ENCODE measurements at places on chromosomes 5 and 9.

DNA sequence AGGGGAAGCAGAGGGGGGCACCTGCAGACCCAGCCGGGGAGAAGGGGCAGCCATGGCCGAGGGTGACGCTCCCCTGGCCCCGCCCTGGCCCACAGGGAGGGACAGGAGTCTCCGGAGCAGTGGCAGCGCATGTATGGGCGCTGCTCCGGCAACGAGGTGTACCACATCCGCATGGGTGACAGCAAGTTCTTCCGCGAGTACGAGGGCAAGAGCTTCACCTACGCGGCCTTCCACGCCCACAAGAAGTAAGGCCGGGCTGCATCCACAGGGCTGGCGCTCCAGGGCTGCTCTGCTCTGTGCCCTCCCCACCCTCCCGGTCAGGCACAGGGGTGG is 68.2 kb downstream of the KCNT1 start:
- DNase-seq, result no peak

GRCh38 chr5:61523073-61523472 is 191.0 kb downstream of the ZSWIM6 start:
- no peak for DNase-seq

GRCh38 chr5:140044041-140044440 is 942 bp upstream of the NRG2 start:
- DNase-seq, result no peak

- DNase-seq, result no peak
Measured at GRCh38 chr9:16245756-16246440, 624.6 kb downstream of the BNC2 start.

DNA sequence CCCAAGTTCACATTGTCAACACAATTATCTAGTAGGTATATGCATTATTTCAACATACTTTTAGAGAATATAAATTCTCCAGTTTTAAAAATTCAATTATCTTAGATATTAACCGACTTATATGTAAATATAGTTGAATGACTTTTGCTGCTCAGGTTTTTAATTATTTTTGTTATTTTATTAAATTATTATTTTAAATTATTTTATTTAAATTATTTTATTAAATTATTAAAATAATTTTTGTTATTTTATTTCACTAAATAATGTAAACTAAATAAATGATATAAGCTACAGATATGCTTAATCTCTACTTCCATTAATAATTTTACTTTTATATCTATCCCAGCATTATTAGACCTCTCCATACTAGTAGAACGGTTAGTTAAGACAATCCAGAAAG is 544.3 kb upstream of the ARRDC3 start:
- no peak for DNase-seq

- DNase-seq, result no peak
Measured at GRCh38 chr5:152306386-152306785, 98.7 kb downstream of the NMUR2 start.

- no peak for DNase-seq
Measured at GRCh38 chr5:136772491-136772890, 407.1 kb upstream of the TRPC7 start.

DNA sequence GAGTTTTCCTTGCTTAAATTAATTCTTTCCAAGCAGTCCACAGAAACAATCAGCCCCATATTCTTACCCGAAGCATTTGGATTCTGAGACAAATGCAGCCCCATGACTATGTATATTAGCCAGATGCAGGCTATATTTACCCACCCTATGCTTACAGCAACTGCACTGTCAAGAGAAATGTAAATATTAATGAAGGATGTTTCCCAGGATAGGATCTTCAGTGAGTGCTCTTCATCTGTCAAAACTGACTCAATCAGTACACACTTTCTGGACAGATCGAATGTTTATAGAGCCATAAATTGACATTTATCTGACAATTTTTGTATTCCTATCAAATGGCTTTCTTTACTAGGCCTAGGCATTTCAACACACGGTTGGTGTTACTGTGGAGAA is 725.3 kb upstream of the SEMA6A start:
- DNase-seq, result no peak

DNA sequence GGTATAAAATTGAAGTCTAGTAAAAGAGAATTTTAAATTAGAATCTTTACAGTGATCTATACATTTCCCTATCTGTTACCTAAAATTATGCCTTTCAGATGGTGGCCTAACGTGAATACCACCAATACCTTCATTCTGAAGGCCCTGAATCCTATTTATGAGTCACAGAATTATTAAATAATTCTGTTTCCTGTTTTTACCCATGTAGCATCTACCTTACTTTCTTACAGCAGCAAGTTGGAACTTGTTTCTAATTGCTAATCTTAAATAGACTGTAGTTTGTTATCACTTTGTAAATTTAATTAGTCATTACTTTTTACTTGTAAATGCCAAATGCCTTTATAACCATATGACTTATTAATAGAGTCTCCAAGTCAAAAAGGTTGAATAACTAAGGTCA is 135.0 kb downstream of the PDE4D start:
- DNase-seq, result no peak

DNA sequence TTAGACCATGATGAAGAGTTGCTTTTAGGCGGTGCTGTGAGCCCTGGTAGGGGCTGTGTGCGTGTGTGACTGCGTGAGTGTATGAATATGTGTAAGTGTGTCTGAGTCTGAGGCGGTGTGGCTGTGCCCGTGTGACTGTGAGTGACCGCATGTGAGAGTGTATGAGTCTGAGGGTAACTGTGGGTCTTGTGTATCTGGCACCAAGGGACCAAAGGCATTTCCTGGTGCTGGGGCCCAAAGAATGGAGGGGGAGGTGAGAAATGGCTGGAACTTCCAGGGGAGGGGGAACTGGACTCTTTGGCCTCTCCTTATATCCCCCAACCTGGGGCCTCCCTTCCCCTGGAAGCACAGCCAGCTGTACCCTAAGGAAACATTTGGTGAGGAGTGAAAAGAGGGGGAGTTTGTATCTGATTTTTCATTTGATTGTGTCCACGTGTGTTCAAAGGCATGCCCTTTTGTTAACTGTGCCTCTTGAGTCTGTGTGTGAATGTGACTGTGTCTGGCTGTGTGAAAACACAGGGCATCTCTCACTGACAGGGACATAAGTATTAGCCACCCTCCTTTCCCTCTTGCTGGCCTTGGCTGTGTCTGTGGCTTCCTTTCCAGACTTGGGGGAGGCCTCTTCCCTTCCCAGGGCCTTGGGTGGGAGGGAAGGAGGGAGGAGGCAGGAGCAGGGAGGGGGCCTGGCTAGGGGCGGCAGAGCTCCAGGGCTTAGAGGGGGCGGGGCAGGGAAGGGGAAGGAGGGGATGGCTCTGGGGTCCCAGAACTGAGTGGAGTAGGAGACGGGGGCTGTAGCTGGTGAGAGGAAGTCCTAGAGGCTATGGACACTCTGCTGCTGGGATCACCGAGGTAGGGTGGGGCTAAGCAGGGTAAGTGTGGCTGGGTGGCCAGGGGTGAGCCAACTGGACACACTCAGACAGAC is 1.4 kb downstream of the IL11RA start:
- DNase-seq, result no peak

DNA sequence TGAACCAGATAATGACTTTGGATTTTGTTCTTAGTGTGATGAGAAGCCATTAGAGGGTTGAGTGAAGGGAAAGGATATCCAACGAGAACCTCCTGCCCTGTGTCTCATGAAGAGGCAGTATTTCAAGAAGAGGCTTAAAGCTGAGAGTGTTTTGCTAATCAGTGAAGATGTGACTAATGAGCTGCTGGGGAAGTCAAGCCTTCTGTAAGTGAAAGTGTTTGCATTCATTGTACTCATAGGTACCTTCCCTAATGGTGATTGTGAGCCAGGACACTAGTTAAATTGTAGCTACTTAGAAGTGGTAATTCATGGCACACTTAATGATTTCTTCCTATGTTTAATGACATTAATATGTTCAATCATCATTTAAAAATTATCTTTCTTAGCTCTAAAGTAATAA is 23.7 kb downstream of the PIP5K1B start:
- no peak for DNase-seq

GRCh38 chr5:172835290-172835993 is 1.4 kb downstream of the ERGIC1 start:
- no peak for DNase-seq

DNA sequence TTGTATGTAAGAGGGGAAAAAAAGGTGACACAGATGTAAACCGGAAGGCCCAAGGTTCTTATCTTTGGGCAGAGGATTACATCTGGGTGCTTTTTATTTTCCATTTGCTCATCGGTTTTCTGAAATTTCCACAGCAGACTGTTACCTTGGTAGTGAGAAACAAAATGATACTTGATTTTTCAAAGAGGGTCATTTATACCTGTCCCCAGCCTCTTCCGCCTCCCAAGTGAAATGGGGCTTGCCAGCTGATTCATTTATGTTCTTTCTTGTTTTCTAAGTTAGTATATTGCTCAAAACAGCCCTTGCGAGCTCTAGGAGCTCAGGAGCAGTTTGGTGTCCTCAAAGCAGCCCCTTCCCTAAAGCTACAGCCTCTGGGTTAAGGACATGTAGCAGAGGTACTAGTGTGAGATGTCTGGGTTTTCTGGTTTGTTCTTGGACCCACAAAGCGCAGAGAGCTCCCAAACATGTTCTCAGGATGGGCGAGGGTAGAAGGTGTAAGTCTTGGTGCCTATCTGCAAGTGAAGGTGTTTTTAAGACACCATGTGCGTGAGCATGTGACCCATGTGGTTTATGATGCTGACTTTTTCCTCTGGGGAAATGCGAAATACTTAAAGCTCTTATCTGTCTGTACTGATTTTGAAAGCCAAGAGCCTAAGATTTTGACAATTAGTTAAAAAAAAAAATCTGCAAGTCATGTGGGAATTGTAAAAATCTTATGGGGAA is 38.3 kb downstream of the DAPK1 start:
- DNase-seq, result no peak

- DNase-seq, result no peak
Measured at GRCh38 chr5:33526755-33527154, 86.0 kb downstream of the TARS1 start.

Measured in H54 (cell line).